Ureter (tissue), 1 donor: ENCODE measurements at places on chromosomes 1 and 21. TPM values are rescaled to one million over a fixed set of nuclear protein-coding genes. Genes with fewer than 3 reads are reported as not detected.

DNA sequence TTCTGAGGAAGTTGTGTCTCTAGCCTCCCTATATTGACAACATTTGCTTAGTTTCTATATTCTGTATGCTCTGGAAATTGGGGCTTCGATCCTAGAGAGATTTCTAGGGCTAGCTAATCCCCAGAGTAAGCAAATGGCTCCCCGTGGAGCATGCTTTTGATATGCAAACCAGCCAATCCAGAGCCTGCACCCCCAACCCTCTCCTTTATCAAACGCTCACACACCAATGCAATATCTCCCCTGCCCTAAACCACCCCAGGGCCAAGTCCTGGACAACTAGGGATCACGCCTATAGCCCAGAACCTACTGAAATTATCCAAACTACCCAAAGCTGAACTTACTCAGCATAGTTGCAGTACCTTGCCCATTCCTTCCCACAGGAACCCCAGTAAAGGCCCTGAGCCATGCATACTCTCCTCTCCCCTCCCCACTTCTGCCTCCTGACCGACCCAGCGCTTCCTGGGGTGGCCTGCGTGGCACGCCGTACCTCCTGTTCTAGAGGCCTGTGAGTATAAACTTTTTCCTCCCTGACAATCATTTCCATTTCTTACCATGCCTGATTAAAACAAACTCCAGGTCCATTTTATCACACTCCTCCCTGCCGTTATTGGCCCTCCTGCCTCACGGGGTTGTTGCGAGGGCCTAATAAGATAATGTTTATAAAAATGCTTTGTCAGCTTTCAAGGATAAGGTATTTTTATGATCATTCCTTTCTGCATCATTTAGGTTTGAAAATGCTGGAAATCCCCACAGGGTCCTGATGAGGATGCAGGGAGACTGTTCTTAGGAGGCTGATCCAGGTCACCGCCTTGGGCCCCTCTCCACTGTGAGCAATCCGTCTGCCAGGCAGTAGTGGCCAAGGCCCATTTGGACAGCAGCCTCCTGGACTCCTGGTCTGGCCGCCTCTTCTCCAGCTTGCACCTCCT lies 102.7 kb downstream of the TENT5C start:
- DNase-seq: no peak

GRCh38 chr1:14280909-14281308 lies 317.6 kb upstream of the KAZN start:
- DNase-seq: no peak

- DNase-seq: no peak
These were observed 17.6 kb downstream of the RNF11 start for GRCh38 chr1:51253691-51254090.

- DNase-seq: no peak
These were observed 42.8 kb downstream of the KCNK1 start for GRCh38 chr1:233656687-233657086.

GRCh38 chr1:229139331-229140118 lies 131.4 kb upstream of the RAB4A start:
- DNase-seq: no peak

DNA sequence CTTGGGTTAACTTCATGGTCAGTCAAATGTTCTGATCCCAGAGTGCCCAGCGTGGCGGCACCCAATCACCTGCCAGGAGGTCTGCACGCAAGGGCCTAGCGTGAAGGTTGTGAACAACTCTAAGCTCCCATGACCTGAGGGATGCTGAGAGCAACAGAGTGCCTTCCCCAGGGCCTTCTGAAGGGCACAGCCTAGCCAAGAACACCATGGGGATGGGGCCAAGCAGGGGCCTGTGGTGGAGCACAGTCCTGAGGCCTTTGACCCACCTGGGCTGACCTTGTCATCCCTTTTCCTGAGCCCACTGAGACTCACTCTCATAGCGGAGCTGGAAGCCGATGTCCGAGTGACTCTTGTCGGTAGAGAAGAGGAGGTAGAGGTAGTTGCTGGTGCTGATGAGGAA lies 138.8 kb upstream of the HMGB4 start:
- no peak for DNase-seq

DNA sequence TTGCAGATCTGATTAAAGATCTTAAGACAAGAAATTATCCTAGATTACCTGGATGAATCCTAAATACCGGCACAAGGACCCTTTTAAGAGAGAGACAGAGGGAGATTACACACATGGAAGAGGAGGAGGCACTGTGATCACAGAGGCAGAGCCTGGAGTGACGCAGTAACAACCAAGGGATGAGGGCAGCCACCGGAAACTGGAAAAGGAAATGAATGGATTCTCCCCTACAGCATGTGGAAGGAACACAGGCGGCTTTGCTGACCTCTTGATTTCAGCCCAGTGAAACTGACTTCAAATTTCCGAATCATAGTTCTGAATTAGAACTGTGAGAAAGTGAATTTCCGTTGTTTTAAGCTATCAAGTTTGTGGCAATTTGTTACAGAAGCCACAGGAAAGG lies 50.2 kb upstream of the IVNS1ABP start:
- DNase-seq: no peak

GRCh38 chr1:111988377-111988742 lies 1.1 kb downstream of the KCND3 start:
- no peak for DNase-seq

DNA sequence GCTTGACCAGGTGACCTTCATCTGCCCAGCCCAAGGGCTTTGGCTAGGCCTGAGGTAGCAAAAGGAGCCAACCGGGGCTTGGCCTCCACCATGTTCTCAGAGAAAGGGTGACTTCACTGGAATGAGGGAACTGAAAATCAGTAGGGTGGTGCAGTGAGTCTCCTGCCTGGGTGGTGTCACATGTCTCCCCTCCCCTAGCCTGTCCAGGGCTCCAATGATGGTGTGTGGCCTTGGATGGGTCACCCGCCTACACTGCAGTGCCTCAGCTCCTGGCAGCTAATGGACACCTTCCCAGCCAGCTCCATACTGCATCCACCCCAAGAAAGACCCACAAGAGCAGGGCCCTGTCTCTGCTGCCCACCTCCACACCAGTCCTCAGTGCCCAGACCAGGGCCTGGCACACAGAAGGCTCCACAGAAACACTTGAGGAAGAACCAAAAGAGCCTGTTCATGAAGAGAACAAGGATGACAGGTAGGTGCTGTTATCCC lies 678.7 kb downstream of the MATN1 start:
- DNase-seq: peak; percentile 14

- DNase-seq: no peak
These were observed 77.7 kb upstream of the JUN start for GRCh38 chr1:58861506-58861905.

DNA sequence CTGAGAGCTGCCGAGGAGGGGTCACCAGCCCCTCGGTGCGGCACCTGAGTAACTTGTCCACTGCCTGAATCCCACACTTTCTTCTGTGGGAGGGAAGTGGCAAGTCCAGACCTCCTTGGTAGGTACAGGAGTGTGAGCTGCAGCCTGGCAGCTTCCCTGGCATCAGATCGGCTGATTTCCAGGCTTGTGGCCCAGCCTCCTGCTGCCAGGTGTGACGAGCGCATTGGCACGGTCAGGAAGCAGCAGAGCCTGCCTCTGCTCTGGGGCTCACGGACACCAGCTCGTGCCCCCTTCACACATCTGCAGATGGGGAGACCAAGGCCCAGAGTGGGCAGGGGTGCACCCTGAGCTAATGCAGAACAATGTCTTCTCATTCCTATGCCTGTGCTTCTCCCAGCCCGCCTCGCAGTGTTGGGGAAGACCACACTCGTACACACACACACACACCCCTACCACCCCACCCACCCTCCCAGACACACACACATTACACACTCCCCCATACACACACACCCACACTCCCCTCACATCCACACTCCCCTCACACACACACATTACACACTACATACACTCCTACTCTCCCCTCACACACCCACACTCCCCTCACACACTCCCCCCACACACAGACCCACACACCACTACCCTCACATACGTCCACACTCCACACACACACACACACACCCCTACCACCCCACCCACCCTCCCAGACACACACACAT lies 33.1 kb upstream of the SELENON start:
- peak; percentile 81 for DNase-seq

GRCh38 chr21:36589352-36589971 lies 109.5 kb upstream of the SIM2 start:
- peak; percentile 66 for DNase-seq

Gene POLR3C
- 38.1 TPM for total RNA-seq

Gene DIRAS3
- 2.7 TPM for total RNA-seq

Gene PRAMEF26
- not detected for total RNA-seq

Gene RGS2
- total RNA-seq: 65.2 TPM

Gene NTNG1
- total RNA-seq: 9.9 TPM

Gene RAP1GAP
- total RNA-seq: 47.0 TPM

Gene PTAFR
- 9.9 TPM for total RNA-seq
